ENCODE measurements at places on chromosomes 12 and 14.

DNA sequence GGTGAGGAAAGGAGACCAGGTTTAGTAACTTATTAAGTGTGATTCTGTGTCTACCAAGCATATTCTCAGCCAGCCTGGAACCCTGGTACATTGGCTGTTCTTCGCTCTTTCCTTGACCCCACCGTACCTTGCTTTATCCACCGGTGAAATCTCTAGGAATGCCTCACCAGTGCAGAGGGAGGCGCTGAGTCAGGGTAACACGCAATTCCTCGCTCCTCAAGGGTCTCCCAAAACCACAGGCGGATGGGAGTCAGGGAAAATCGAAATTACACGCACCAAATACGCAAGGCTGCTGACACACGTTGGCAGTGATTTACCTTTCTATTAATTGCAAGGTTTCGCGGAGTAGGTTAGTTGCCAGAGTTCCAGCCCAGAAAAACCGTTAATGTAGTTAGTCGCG, 845 bp downstream of the L3HYPDH start:
- DNase-seq, result no peak

DNA sequence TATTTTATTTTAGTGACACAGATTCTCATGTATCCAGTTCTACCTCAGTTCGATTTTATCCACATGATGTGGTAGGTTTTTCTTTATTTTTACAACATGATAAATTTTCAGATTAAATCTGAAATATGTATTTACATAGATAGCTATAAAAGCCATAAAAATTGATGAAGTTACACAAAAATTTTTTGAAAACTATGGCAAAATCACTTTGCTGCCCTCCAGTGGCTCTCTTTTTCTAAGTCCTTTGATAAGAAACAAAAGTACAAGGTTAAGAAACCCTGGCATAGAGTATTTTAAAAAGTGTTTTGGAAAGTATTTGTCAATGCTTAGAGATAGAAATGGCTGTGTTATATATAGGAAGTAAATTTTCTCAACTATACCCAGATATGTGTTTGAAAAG, 104.2 kb downstream of the PCNX1 start:
- peak; percentile 45 for DNase-seq

DNA sequence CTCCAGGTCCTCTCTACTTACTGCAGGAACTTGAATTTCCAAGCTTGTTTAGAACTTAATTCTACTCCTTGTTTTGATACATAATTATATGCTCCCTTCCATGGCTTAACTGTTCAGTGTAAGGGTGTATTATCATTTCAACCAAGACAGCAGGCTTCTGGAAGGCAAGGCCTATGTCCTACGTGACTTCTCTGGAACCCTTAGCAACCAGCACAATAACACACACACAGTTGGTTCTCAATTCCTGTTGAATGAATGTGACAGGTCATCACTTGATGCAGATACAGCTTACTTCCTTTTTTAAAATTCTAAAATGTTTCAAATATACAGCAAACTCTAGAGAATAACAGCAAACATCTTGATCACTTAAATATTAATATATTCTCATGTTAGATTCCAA, 77.7 kb upstream of the COCH start:
- no peak for DNase-seq

DNA sequence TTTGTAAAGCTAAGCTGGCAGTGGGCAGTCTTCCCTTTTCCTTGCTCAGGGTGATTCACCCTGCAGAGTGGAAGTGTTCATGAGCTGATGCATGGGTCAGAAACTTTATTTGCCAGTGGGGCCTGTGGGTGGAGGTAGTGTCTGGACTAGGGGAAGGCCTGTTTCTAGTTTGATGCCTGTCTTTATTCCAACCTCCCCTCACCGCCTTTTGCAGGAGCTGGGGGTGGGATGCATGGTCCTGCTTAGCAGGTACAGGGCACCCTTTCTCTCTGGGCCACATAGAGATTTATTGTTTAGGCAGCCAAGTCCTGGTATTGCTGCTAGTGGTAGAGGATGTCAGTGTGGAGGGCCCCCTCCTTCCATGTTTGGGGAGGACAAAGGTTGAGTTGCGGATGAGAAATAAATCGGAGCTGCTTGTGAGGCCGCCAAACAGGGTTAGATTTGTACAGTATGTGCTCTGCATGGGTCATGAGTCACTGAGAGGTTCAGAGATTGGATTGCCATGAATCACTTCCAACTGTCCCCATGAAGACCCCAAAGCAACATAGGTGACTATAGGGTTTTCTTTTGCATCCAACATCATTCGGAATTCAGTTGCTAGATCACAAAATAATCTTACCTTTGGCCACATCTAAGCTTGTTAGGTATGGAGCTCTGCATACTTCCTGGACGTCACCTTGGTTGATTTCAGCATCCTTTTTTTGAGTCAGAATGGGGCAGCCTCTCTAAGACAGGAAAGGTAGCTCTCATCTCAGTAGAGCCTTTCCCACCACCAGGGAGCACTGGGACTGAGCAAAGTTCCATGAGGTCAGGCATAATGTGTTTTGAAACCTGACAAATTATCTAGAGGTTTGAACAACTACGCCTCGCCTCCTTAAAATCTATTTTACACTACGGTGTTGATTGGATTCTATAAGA, 8.8 kb downstream of the SMOC1 start:
- DNase-seq, result no peak

GRCh38 chr14:69979882-69980281, 100.7 kb downstream of the SMOC1 start:
- no peak for DNase-seq

- peak; percentile 31 for DNase-seq
Observed at GRCh38 chr12:121581686-121582429, 1.0 kb upstream of the KDM2B start.

DNA sequence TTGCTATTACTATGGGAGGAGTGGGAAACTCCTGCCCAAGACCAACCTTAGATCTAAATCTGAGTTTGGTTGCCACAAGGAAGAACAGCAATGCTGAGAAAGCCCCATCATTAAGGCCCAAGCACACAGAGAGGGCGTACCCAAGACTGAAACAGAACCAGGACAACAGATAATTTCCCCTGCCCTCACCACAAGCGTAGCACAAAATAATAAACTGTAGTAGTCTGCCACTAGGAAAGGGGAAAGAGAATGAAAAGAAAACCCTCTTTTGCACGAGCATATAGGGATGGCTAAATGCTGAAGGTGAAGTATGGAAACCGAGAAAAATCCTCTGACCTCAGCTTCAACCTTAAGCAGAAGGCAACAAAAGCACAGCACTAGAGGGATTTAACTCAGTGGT, 76.5 kb upstream of the DHRS4 start:
- no peak for DNase-seq

GRCh38 chr14:81472096-81472800, 61.4 kb downstream of the SEL1L start:
- DNase-seq, result no peak

DNA sequence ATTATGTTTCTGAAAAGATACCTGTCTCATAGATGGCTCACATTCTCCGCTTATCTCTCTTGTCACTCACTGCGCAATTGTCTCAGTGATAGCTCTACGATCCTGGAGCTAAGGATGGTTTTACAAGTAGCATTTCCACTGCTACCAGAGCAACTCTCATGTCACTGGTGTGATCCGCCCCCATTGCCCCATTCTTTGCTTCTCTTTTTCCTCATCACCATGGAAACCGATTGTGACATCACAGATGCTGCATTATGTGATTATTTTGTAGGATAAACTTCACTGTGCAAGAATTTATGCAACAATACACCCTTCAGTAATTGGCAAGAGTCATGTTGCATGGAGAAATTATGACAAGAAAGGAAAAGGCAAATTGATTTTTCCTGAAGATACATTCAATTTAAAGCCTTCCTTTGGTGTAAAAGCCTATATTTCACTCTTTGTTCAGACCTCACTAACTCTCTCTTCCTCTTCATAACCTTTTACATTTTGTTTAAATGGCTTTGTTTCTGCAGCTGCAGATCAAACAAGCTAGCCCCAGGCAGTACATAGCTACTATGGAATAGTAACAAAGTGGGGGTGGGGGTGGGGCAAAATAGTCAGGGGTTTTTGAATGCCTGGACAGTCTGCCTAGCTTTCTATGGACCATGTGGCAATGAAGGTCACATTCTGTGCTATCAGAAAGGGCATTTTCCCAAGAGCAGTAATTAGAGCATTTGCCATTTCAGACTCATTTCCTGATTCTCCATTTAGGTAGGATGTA, 539.8 kb downstream of the NRXN3 start:
- no peak for DNase-seq

GRCh38 chr14:95609398-95609990, 74.6 kb downstream of the GLRX5 start:
- DNase-seq, result no peak

GRCh38 chr14:52029881-52030280, 39.0 kb downstream of the NID2 start:
- DNase-seq, result no peak

- no peak for DNase-seq
Observed at GRCh38 chr14:68451696-68452373, 341.0 kb downstream of the ZFP36L1 start.

- DNase-seq, result no peak
Observed at GRCh38 chr12:45613296-45613695, 116.2 kb upstream of the ARID2 start.

DNA sequence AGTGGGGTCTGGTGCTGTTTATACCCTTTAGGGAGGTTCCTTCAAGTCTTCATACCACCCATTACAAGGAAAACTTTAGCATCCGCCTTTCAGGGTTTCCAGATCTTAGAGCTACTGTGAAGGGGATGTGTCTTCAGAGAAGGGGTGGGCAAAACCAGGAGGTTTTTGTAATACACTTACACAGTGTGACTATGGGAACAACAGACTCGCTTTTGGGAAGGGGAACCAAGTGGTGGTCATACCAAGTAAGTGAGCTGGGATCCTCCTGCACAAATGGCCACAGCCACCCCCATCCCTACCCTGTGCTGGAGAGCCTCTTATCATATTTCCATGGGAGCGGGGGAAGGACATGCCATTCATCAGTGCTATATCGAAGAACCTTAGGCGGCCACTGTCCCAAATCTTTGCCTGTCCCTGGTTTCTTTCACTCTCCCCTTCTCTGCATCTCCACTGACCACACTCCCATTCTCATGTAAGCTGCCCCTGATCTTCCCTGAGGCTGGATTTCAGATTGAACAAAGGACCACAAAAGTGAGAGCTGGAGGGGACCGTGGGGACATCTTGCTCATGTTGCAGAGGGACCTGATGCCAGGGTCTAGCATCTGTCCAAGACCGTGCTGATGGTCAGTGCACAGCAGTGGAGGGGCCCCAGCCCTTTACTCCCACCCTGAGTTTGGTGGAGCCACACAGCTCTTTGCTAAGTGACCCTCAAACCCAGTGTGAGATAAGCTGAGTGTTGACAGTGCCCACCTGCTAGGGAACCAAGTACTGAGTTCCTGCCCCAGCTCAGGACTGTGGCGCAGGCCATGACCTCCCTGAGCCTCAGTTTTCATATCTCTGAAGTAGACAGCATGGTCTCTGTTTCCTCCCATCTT, 51.4 kb downstream of the DAD1 start:
- DNase-seq, result no peak

DNA sequence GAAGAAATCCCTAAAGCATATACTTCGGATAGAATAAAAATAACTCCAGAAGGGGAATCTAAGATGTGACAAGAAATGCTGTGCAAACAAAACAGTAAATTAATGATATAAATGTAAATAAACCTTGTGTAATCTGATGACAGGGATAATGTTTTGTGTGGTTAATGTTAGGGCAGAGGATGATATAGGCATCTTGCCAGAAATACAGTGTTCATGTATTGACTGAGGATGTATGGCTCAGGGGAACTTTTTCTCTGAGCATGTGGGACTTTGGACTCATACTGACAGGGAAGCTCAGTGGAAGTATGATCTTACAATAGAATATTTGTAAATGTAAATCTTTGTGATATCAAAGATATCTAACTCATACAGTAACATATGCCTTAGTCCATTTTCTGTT, 420.2 kb downstream of the TMTC2 start:
- no peak for DNase-seq

DNA sequence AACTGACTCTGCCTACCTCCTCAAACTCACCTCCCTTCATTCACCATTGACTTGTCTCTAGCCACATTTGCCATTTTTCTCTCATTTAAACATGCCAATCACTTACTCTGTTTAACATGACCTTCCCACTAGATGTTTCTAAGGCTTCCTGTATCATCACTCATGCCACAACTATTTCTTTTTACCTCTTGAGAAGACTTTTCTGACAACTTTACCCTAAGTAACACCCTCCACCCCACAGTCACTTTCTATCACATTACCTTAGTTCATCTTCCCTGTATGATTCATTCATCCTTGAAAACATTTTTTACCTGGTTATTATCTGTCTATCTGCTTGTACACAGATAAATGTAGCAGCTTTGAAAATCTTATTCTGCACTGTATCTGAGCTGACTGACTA, 19.4 kb downstream of the PLCZ1 start:
- DNase-seq, result no peak
